Activated T-helper 2 cell treated with anti-CD3 and anti-CD28 coated beads, Interferon-gamma antibody, Interleukin-2, Interleukin-4, amounts not matched to agents 10 μg/mL and 5 μg/mL and 100 μg/mL, durations not matched to agents 14 hours and 24 hours and 36 hours (primary cell): ENCODE measurements at places on chromosomes 13 and 19. TPM values are rescaled to one million over a fixed set of nuclear protein-coding genes. Genes with fewer than 3 reads are reported as not detected.

ZNF579 gene
- total RNA-seq, result 8.2 and 10.7 TPM in 2 replicates

B9D2 gene
- total RNA-seq, result 6.2 TPM in 2 replicates

CAMSAP3 gene
- 0.23 and 0.55 TPM in 2 replicates for total RNA-seq

ZNF253 gene
- total RNA-seq, result 8.6 and 9.9 TPM in 2 replicates

ANGPTL8 gene
- not detected in 2 replicates for total RNA-seq

ZSCAN1 gene
- total RNA-seq, result not detected in 2 replicates

DLL3 gene
- 1.6 and 1.8 TPM in 2 replicates for total RNA-seq

C2CD4C gene
- 0.14 and 0.23 TPM in 2 replicates for total RNA-seq

SMIM44 gene
- total RNA-seq, result not detected in 2 replicates

FGF9 gene
- total RNA-seq, result 0.39 and 0.60 TPM in 2 replicates

MBD3L3 gene
- total RNA-seq, result not detected in 2 replicates

MAB21L1 gene
- total RNA-seq, result 0.07 TPM in 2 replicates

ATP4B gene
- total RNA-seq, result not detected in 2 replicates

ZSWIM4 gene
- 9.8 and 10.6 TPM in 2 replicates for total RNA-seq

TJP3 gene
- 0.41 and 0.48 TPM in 2 replicates for total RNA-seq

FCER2 gene
- total RNA-seq, result 0.46 and 0.99 TPM in 2 replicates

RDH8 gene
- total RNA-seq, result not detected in 2 replicates

HSH2D gene
- total RNA-seq, result 42.3 and 43.5 TPM in 2 replicates

ZNF615 gene
- 6.3 and 6.7 TPM in 2 replicates for total RNA-seq

LIM2 gene
- not detected in 2 replicates for total RNA-seq

SIGLEC14 gene
- 0.34 TPM in 1 of 2 replicates, not detected in the other for total RNA-seq

PRX gene
- 0.83 and 0.87 TPM in 2 replicates for total RNA-seq

ZNF556 gene
- total RNA-seq, result not detected in 2 replicates

C5AR1 gene
- total RNA-seq, result 1.1 and 1.2 TPM in 2 replicates

TTYH1 gene
- total RNA-seq, result 0.50 TPM in 1 of 2 replicates, not detected in the other

CEACAM4 gene
- not detected in 2 replicates for total RNA-seq

SYCN gene
- total RNA-seq, result not detected in 2 replicates

DIRAS1 gene
- 0.28 and 0.39 TPM in 2 replicates for total RNA-seq

ZNF230 gene
- total RNA-seq, result 3.8 and 4.5 TPM in 2 replicates

TMEM145 gene
- 0.71 and 0.85 TPM in 2 replicates for total RNA-seq

LRRC63 gene
- total RNA-seq, result 0.52 and 0.71 TPM in 2 replicates

ZNF85 gene
- total RNA-seq, result 8.2 and 10.1 TPM in 2 replicates

SLC15A1 gene
- not detected in 2 replicates for total RNA-seq

SHC2 gene
- total RNA-seq, result not detected in 2 replicates
